Activated T-cell treated with anti-CD3 and anti-CD28 coated beads, Interleukin-2, amount 50 U/mL, for 72 hours (primary cell): ENCODE measurements at places on chromosomes 16 and 17. TPM values are rescaled to one million over a fixed set of nuclear protein-coding genes. Genes with fewer than 3 reads are reported as not detected.

The CDK5R1 gene
- 22.5 TPM for total RNA-seq

The ABCA9 gene
- total RNA-seq: 0.17 TPM

The SLC16A6 gene
- 5.9 TPM for total RNA-seq

The DNAI2 gene
- total RNA-seq: 1.4 TPM

The CD300A gene
- total RNA-seq: 7.2 TPM

- DNase-seq: no peak
These were observed 18.8 kb upstream of the TMEM220 start for GRCh38 chr17:10748531-10749181.

- no peak for DNase-seq
These were observed 372 bp downstream of the CD300A start for GRCh38 chr17:74466828-74467184.

- DNase-seq: peak; percentile 10
These were observed 170.8 kb upstream of the FAM20A start for GRCh38 chr17:68771867-68772515.

DNA sequence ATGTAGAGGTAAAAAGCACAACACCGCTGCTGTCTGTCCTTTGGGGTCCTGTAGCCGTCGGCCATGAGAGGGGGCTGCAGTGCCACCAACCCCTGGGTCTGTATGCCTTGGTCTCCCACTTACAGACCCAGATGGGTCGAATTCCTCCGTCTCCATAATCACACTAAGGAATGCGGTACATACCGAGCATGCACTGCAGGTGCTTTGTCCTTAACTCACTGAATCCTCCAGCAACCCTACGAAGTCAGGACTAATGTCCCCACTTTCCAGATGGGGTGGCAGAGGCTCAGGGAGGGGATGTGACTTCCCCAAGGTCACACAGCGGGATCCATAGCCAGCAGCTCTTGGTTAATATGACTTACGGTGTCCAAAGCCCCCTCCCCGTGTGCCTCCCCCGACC is 219.9 kb upstream of the CIBAR2 start:
- no peak for DNase-seq

- no peak for DNase-seq
These were observed 54.0 kb downstream of the ERN1 start for GRCh38 chr17:64075913-64076312.

GRCh38 chr17:64622931-64623654 is 39.0 kb downstream of the SMURF2 start:
- DNase-seq: no peak

DNA sequence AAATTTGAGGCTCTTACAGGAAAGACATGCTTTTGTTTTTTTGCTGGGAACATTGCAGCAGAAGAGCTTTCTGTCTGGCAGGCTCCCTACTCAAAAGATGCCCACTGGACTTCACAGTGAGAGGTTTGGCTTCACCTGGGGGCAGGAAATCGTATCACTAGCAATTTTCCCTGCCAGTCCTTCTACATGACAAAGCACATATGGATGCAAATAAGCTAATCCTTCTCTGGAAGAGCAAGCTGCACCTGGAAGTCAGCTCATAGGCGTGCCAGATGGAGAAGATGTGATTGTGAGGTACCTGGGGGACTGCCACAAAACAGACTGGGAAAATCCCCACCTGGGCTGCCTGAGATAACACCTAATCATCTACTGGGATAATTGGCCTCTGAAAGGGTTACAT is 195.0 kb upstream of the CPHXL start:
- no peak for DNase-seq
